ENCODE measurements at places on chromosomes 4 and X.

- DNase-seq, result no peak
Observed at GRCh38 chrX:69182818-69183380, 17.6 kb upstream of the PJA1 start.

GRCh38 chr4:26937567-26937966, 76.9 kb downstream of the STIM2 start:
- DNase-seq, result no peak

- no peak for DNase-seq
Observed at GRCh38 chrX:74346088-74346487, 42.1 kb downstream of the ZCCHC13 start.

DNA sequence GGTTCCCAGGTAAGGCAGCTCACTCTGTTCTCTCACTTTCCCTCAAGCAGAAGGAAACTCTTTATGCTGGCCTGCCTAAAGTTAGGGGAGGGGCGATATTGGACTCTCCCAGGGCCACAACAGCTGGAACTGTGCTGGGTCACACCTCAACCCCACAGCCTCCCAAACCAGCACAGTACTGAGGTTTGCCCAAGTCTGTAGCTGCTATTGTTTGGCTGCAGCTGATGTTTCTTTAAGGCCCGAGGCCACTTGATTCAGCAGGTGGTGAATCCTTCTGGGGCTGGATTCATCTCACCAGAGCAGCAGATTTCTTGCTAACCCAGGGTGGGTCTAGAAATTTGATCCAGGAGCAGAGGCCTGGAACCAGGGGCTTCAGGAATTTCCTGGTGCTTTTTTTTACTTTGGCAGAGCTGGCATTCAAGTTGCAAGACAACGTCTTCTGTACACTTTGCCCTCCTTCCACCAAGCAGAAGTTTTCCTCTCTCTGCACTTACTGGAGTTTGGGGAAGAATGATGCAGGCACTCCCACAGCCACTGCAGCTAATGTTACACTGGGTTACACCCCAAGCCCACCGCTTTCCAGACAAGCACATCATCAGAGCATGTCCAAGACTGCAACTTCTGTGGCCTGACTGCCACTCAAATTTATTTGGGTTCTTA, 544.7 kb upstream of the NDST4 start:
- no peak for DNase-seq

DNA sequence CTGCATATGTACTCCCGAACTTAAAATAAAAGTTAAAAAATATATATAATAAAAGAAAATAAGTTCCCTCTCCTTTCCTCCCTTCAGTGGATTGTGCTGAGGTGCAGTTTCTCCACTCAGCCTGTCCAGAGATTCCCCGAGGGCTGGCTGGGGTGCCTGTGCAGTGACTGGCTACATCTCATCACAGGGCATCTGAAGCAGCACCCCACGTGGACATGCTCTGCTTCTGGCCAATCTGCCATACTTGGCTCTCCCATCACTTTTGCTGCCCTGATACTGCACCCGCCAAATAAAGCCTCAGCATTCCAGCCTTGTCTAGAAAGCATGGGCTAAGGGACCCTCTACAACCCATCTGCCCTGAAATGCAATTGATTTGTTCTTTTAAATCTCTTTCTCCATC, 11.1 kb upstream of the MGST2 start:
- no peak for DNase-seq

DNA sequence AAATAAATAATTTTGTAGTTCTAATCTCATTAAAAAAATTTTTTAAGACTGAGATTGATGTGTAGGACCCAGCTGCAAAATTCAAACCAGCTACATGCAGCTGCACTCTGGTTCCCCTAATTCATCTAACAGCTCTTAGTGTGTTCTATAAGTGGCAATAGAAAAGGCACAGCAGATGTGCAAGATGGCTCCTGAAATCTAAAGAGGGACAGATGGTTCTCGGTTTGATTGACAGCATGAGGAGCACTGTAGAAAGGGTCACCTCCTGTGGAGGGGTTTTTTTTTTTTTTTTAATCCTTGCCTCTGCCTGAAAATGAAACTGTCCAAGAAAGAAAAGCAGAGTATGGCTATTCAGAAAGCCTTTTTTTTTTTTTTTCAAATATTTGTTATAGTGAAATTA, 16.9 kb upstream of the OCIAD1 start:
- no peak for DNase-seq

GRCh38 chrX:30971774-30972603, 82.9 kb upstream of the TAB3 start:
- DNase-seq, result peak; percentile 12

GRCh38 chr4:169622566-169622965, 2.2 kb downstream of the CLCN3 start:
- DNase-seq, result no peak

DNA sequence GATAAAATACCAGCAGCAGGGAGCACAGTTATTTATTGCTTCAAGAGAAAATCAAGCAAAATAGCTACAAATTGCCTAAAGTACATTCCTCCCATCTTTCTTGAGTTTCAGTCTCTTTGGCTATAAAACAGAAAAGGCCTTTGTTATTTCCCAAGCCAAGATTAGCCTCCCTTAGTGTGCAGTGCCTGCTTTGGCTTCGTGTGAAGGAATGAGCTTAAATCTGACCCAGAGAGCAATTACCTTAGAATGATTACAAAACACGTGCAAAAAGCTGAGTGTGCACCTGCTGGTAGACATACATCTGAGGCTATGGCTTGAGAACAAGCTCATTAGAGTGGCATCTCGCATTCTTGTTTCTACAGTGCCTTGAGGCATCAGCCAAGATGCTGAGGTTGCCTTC, 250.8 kb downstream of the C4orf33 start:
- no peak for DNase-seq

GRCh38 chr4:138110815-138111214, 131.3 kb downstream of the SLC7A11 start:
- DNase-seq, result no peak

DNA sequence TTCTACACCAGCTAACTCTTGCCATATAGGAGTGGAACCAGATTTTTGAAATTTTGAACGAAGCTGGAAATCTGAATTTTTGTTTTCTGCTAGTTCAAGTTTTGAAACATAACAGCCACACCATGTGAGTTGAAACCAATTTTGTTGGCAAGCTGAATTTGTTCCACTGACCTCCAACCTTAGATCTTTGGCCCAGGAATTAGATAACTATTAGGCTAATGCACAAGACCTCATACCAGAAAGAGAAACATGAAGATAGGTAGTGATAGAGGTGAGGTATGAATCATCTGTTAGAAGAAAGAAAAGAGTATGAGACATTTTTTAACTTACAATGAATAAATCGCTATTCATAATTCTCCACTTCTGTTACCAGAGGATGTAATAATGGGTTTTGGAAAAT, 76.8 kb upstream of the ACSL1 start:
- no peak for DNase-seq

- DNase-seq, result no peak
Observed at GRCh38 chrX:45711231-45711630, 510.6 kb upstream of the DIPK2B start.

DNA sequence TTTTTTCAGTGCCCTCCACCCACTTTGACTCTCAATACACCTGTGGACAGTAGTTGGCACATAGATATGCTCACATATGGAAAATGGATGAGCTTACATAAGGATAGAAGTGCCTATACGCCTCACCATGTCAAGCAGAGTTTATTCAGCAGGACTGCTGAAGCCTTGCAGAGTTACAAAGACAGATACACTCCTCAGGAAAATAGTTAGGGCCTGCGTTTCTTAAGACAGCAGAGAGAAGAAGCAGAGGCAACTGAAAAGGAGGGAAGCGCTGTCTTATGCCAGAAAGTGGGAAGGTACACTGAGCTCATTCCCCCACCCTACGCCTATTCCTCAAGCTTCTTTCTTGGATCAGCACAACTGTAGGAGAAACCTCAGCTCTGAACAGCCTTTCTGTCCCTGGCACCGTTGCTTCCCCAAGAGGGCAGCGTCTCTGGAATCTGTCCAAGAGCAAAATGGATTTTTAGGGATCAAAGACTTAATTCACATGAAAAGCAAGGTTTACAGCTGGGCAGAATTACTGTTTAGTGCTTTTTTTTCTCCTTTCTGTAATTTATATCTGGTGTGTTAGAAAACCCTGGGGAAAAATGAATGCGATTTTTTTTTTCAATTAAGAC, 37.3 kb upstream of the MBTPS2 start:
- DNase-seq, result no peak

- DNase-seq, result no peak
Observed at GRCh38 chr4:7390336-7390735, 44.4 kb downstream of the PSAPL1 start.

DNA sequence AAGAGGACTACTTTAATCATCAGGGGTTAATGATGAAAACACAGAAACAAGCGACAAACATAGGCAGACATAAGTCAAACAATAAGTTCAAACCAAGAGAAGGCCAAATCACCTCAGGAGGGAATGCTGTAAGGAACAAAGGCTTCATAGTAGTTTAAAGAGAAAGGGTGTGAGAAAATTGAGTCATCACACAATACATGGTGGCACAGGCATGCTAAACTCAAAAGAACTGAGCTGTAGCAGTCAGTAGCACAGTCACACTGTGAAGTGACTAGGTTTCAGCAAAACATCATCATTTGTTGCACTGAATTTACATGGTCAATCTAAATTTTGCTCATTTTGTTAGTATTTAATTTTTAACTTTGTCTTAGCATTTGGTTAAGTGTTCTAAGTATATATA, 24.2 kb downstream of the SMC1A start:
- DNase-seq, result no peak

- DNase-seq, result no peak
Observed at GRCh38 chr4:159549098-159549518, 446.2 kb downstream of the RAPGEF2 start.

GRCh38 chr4:30952526-30953219, 232.5 kb downstream of the PCDH7 start:
- DNase-seq, result no peak

- peak; percentile 38 for DNase-seq
Observed at GRCh38 chrX:131626681-131627296, 82.9 kb downstream of the OR13H1 start.

Data from NCI-H748 treated with DMSO at 0.1 percent for 48 hours (cell line).